ENCODE measurements at places on chromosomes 12 and 14. TPM values are rescaled to one million over a fixed set of nuclear protein-coding genes. Genes with fewer than 3 reads are reported as not detected.
A peak's percentile ranks its signal among the peaks of the same experiment; 100 is the strongest.

DNA sequence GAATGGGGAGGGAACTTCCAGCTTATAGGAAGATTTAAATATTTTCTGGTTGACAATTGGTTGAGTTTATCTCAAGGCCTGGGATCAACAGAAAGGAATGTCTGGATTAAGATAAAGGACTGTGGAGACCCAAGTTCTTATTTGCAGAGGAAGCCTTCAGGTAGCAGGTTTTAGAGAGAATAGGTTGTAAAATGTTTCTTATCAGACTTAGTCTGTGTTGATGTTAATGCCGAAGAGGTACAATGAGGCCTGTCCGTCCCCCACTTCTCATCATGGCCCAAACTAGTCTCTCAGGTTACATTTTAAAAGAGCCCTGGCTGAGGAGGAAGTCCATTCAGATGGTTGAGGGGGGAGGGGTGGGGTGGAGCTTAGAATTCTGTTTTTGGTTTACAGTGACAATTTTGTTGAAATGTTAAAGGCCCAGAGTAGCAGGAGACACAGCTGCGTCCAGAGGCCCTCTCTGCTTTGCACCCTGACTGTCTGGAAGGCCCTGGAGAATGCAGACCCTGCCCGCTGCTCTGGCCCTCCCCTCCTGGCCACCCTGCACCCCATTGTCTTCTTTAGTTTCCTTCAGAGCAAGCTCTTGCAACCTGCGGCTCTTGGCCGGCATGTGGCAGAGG lies 672.5 kb upstream of the TMEM132C start:
- no peaks in the 10 kb centered on the region for H3K36me3 ChIP-seq
- DNase-seq, result no peak
- H3K4me1 ChIP-seq, result no peaks in the 10 kb centered on the region
- no peaks in the 10 kb centered on the region for H3K27me3 ChIP-seq
- no peak overlapping the region for H3K27ac ChIP-seq
- no peak overlapping the region for H3K4me3 ChIP-seq

DNA sequence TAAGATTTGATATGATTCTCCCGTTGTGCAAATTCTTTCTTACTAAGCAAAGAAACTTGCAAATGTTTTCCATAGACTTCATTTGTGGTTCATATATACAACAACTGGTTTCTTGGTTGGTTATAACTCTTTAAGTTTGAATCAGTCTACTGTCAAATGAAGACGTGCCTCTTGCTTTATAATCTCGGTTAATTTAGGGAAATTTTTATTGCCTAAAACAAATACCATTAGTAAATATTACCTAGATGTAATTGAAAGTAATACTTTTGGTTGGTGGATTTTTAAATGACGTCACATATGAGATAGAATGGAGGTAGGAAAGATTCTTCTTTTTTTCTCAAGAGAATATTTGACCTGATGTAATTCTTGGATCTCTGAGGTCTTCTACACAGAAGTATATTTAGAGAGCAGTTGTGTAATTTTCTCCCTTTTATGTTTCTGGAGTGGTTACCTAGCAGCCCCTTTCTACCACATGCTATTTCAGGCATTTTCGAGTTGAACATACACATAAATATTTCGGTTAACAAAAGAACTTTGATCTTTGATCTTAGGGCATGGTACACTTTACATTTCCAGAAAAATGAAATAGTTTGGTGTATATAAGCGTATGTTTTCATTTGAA lies 1.7 kb downstream of the ATF7IP start:
- peak overlapping the region; percentile 54 for H3K4me3 ChIP-seq
- peaks cover 2% of the 10 kb centered on the region for H3K4me1 ChIP-seq
- H3K27me3 ChIP-seq, result no peaks in the 10 kb centered on the region
- H3K36me3 ChIP-seq, result no peaks in the 10 kb centered on the region

GRCh38 chr12:48366131-48366530 lies 15.4 kb upstream of the ZNF641 start:
- no peaks in the 10 kb centered on the region for H3K4me1 ChIP-seq
- H3K27me3 ChIP-seq, result peaks cover 5% of the 10 kb centered on the region
- no peak for DNase-seq
- no peaks in the 10 kb centered on the region for H3K36me3 ChIP-seq
- no peak overlapping the region for H3K4me3 ChIP-seq

DNA sequence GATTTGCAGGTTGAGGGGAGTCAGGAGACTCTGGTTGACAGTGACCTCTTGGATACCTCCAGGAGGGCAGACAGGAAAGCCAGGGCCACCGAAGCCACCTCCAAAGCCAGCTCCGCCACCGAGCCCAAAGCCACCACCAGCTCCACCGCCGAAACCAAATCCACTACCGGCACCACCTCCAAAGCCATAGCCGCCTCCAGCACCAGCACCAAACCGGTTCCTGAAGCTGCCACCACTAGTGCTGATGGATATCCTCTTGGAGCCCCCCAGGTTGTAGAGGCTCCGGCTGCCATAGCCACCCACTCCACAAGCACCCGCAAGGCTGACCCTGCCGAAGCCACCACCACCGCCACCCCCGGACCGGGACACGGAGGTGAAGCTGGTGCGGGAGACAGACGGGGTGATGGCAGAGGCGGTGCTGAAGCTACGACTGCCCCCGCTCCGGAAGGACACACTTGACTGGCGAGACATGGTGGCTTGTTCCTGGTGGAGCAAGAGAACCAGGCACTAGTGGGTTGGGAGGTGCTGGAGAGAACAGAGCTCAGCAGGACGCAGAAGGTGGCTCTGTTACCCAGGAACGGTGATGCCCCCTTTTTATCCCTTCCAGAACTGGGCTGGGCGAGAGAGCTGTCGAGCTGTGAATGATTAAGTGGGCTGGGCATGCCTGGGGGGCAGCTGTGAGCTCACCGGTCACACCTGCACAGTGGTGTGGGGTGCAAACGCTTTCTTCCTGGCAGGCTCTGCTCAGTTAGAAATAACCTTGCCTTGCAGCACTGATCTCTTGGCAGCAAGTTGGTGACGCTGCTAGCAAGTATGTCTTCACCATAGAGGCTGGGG lies at the start of gene KRT5:
TSS of gene KRT5 (minus strand) at position 569 of the 837 bp plus-strand sequence. CDS start at position 471, 98 bp downstream.
- peak within 1 kb of the TSS; percentile 87 for H3K27ac ChIP-seq
- H3K27me3 ChIP-seq, result no peaks in the 10 kb centered on the region
- H3K4me1 ChIP-seq, result peaks cover 26% of the 10 kb centered on the region
- DNase-seq, result no peak
- peak within 1 kb of the TSS; percentile 34 for H3K4me3 ChIP-seq
- peaks cover 5% of the 10 kb centered on the region for H3K36me3 ChIP-seq

GRCh38 chr12:119302451-119303080 lies 32.0 kb upstream of the CCDC60 start:
- H3K36me3 ChIP-seq, result no peaks in the 10 kb centered on the region
- no peaks in the 10 kb centered on the region for H3K27me3 ChIP-seq
- DNase-seq, result no peak
- no peaks in the 10 kb centered on the region for H3K4me1 ChIP-seq
- no peak overlapping the region for H3K27ac ChIP-seq
- H3K4me3 ChIP-seq, result no peak overlapping the region

TAS2R19 gene
- 2.0 TPM for total RNA-seq

SIX6 gene
- total RNA-seq, result under 0.01 TPM
